IPS DF 6.9 (cell line): ENCODE measurements at places on chromosomes 7 and 10.

DNA sequence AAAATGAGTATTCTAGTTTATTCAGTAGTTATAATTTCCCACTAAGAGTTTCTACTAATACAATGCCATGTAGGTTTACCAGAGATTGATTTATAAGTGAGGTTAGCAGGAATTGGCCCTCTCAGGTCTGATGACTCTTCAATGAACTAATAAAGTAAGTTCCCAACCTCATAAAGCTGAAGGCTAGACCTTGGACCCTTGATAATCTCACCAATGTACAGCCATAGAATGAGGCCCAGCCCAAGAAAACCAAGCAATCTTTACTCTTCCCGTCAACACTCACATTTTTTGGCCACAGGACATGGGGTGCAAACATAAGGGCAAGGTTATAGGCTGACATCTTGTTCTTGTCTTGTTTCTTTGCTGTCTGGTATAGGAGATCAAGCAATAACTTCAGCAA, 33.3 kb downstream of the ARHGAP19 start:
- no peak for DNase-seq
- no peak overlapping the region for H3K27ac ChIP-seq
- H3K4me1 ChIP-seq, result no peaks in the 10 kb centered on the region
- no peaks in the 10 kb centered on the region; the same call in 1 of the 2 replicates for H3K36me3 ChIP-seq
- H3K27me3 ChIP-seq, result no peaks in the 10 kb centered on the region
- H3K4me3 ChIP-seq, result no peak overlapping the region

DNA sequence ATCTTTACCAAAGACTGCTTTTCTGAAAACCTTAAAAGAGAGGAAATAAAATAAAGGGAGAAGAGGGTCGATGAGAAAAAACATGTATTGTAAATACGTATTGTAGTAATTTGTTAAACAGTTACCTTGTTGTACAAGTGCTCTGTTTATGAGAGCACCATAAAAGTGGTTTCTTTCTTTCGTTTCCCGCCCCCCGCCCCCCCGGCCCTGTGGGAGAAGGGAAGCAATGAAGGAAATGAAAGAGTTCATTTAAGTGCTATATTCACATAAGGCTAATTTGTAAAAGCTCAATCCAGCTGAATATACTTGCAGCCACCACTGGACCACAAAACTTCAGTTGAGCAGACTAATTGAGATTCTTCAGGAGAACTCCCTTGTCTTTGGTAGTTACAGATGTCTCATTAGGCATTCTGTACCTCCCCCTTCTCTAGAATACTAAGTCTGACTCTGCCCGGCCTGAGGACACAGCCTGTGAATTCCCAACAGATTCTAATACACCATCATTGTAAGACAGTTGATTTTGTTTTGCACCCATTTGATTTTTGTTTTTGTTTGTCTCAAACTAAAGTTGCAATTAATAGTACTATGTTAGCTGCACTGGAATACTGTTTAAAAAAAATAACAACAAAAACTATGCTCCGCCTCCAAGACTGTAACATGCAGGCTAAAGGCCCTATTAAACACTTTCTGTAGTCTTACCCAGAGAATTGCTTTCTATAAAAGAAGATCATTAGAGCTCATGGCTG, 124.9 kb downstream of the ARHGAP12 start:
- no peak overlapping the region for H3K27ac ChIP-seq
- no peak for DNase-seq
- peaks cover 2% of the 10 kb centered on the region; the same call in 1 of the 2 replicates for H3K36me3 ChIP-seq
- no peaks in the 10 kb centered on the region for H3K27me3 ChIP-seq
- no peak overlapping the region for H3K4me3 ChIP-seq

DNA sequence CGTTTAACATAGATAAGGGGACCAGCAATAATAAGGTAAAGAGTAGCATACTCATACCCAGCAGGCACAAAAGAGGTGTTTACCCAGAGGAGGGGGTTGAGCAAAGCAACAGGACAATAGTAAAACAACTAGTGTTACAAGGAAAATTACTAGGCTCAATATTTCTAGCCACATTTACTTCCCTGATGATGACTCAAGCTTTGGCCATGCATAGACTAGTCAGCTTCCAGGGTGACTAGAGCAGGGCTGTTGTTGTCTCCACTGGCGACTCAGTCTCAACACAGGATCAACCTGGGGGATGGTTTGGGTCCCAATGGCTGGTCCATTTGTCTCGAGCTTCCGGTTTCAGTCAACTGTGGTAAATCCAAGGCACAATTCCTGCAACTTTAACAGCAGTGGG, 217.7 kb upstream of the KCND2 start:
- no peak overlapping the region for H3K4me3 ChIP-seq
- H3K27me3 ChIP-seq, result no peaks in the 10 kb centered on the region
- no peaks in the 10 kb centered on the region for H3K36me3 ChIP-seq
- H3K4me1 ChIP-seq, result no peaks in the 10 kb centered on the region
- H3K27ac ChIP-seq, result no peak overlapping the region

GRCh38 chr10:84693006-84693405, 364.6 kb downstream of the CCSER2 start:
- no peak for DNase-seq
- H3K36me3 ChIP-seq, result no peaks in the 10 kb centered on the region
- H3K4me3 ChIP-seq, result no peak overlapping the region
- H3K27me3 ChIP-seq, result no peaks in the 10 kb centered on the region
